IPS-NIHi11 (cell line): ENCODE measurements at places on chromosomes 7 and 10.

- no peak for DNase-seq
Observed at GRCh38 chr7:4227105-4228010, 454.7 kb upstream of the FOXK1 start.

GRCh38 chr10:103147645-103148044 is 45.4 kb downstream of the NT5C2 start:
- DNase-seq: no peak

GRCh38 chr7:7564323-7564780 is 2.3 kb upstream of the MIOS start:
- DNase-seq: no peak

DNA sequence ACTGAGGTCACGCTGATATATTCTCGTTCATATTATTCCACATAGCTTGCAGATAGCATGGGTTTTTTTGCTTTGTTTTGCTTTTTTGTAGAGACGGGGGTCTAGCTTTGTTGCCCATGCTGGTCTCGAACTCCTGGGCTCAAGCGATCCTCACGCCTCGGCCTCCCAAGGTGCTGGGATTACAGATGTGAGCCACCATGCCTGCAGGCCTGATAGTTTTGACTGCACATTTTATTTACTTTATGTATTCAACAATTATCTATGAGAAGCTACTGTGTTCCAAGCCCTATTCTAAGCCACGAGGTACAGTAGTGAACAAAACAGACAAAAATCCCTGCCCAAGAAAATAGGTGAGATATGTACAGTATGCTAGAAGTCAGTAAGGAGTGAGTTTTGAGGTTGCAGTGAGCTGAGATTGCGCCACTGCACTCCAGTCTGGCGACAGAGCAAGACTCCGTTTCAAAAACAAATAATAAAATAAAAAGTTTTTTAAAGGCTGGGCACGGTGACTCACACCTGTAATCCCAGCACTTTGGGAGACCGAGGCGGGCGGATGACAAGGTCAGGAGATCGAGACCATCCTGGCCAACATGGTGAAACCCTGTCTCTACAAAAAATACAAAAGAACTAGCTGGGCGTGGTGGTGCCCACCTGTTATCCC is 1.3 kb upstream of the YWHAG start:
- DNase-seq: no peak

- no peak for DNase-seq
Observed at GRCh38 chr7:114354306-114354705, 60.3 kb upstream of the FOXP2 start.

GRCh38 chr10:126317751-126318150 is 70.5 kb downstream of the ADAM12 start:
- DNase-seq: no peak

DNA sequence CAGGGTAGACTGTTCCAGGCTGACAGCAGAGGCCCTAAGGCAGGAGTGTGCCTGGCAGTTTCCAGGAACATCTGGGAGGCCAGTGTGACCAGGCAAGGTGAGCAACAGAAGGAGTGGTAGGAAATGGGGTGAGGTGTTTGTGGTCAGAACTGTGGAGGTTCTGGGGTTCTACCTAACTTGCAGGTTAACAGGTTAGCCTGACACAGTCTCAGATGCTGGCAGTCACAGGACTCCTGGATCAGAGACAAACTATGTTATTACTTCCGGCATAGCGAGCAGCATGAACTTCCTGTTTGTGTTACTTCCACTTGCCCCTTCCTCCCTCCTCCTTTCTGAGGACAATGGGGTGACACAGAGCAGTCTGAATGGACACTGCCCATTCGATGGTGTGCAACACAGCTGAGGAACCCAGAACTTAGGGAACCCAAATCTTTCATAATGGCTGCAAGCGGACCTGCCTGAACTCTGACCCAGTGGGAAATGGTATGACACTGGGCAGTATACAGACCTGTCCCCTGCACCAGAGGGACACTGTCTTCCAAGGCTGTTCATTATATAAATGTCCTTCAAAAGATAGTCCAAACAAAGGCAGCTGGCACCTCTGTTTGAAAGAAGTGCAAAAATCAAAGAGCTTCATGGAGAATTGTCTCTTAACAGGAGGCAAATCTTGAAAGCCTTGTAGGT is 3.9 kb upstream of the SAR1A start:
- DNase-seq: peak; percentile 16

DNA sequence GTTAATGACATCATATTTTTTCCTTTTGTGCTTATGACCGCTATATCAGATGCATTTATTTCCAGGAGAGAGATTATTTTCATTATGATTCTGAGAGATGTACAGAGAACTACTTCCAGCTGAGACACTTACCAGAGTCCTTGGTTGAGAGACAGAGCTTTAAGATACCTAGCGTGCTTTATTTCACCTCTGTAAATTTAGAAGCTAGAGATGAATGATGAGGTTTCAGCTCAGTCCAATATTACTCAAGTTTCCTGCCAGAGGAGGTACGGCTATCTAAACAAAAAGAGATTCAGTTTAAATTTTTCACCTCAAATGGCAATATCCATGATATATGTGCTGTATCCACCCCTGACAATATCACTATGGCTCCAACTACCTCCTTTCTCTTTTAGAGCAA is 182.6 kb upstream of the FAM3C start:
- DNase-seq: no peak

- DNase-seq: peak; percentile 87
Observed at GRCh38 chr7:155804897-155805825, 7.1 kb downstream of the SHH start.

DNA sequence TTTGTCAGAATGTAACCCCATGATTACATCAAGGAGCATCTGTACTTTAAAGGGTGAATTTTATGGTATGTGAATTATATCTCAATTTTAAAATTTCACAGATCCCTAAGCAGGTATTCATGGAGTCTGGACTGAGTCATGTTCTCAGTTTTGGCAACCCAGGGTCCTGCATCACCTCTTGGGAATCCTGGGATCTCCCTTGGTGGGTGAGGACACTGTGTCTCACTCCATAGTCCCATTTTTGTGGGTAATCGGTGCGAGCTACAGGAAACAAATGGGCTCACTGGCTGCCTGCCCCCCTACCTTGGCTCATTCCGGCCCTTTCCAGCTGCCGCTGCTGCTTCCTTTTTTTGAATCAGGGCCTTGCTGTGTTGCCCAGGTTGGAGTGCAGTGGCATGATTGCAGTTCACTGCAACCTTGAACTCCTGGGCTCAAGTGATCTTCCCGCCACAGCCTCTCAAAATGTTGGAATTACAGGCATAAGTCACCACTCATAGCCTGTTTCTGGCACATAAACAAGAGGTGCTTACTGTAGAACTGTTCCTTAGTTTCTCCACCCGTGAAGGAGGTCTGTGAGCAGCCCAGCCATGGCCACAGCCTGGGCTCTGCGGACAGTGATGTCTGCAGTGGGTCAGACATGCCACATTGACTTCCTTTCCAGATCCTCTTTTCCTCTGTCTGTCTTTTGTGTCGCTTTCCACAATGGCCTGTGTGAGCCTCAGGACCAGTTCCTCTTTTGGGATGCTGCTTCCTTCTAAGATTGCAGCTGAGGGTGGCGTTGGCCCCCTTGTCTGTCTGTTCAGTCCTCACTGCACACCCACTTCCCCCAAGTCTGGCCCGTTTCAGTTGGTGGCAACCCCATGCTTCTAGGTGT is 14.5 kb downstream of the PALD1 start:
- peak; percentile 4 for DNase-seq

DNA sequence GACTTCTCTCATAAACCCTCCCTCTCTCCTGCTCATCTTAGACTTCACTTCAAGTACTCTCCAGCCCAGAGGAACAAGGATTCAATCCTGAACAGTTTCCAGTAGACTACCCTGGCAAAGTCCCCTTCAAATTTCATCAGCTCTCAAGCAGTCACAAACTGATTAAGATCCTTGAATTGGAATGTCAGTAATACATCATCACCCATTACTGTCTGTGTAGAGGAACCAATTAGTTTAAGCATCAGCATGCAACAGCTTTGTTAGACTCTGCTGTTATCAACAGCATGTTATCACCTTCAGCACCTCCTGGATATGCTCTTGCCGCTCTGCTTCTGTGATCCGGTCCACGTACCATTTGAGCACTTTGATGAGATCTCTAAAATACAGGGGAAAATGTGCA is 307.0 kb upstream of the IMMP2L start:
- no peak for DNase-seq

DNA sequence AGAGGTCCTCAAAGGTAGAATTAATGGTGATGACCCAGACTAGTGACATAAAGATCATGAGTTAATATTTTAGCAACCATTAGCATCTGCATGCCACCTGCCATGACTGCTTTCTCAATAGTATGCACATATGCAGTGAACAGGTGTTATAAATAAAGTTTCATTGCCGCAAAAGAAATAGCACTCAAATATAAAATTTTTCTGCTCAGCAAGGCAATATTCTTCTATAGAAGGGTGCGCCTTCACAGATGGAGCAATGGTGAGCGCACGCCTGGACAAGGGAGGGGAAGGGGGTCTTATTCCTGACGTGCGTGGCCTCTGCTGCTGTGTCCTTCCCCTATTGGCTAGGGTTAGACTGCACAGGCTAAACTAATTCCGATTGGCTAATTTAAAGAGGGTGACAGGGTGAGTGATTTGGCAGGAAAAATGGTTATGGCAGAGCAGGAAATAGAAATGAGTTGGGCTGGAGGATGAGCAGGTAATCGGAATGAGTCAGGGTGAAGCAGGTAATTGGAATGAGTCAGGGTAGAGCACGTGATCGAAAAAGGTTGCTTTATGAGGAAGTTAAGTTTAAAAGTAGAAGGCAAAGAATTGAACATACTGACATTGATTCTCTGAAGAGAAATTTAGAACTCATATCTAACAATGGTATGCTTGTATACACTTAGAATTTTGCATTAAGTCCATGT is 24.7 kb upstream of the TRIM24 start:
- DNase-seq: no peak
